ENCODE measurements at places on chromosomes 7 and 10.

- DNase-seq = peak; percentile 48
Observed at GRCh38 chr10:100656454-100656853, 88.9 kb upstream of the PAX2 start.

GRCh38 chr10:70457759-70458305, 16.4 kb upstream of the NODAL start:
- DNase-seq = no peak

DNA sequence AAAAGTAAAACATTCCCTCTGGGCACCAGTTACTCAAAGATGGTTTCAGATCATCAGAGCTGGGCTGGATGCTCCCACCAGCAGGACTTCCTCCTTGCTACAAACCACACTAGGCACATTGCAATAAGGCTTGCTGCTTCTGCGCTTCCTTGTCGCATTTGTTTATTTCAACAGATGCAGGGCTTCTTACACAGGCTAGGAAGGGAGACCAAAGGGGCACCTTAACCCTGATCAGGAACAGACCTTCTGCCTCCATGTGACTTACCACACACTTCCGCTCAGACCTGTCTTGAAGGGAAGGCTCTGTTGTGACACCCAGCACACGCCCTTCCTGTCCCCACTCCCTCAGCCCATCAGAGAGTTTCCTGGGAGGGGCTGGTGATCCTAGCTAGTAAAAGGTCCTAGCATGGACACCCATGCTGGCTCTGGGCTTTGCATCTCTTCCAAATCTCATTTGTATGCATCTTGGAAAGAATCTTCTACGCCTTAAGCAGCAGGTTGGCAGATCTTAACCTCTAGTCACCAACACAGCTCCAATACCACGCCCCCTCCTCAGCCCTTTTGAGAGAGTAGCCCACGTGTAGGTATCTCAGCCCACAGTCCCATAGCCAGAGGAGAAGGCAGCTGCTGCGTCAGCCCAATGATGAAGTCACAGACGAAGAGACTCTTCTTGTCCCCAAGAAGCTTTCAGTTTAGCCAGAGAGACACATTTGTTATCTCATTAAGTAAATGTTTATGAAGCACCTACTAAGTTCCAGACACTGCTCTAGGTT, 47.1 kb upstream of the SVIL start:
- DNase-seq = peak; percentile 62

DNA sequence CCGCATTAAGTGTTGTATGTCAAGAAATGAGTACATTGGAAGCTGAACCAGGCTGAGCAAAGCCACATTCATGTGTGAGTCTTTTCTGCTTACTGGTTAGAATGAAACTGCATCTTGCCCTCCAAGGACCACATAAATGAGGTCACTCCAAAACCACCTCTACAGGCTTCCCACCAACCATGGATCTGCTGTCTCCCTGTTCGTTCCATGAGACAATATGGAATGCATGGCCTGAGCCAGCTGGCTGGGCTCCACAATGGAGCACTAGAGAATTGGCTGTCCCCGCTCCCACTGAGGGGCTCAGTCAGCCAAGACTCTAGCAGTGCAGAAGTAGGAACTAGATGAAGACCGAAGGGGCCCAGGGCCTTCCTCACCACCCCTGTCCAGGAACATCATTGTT, 120.8 kb downstream of the TNS3 start:
- no peak for DNase-seq

DNA sequence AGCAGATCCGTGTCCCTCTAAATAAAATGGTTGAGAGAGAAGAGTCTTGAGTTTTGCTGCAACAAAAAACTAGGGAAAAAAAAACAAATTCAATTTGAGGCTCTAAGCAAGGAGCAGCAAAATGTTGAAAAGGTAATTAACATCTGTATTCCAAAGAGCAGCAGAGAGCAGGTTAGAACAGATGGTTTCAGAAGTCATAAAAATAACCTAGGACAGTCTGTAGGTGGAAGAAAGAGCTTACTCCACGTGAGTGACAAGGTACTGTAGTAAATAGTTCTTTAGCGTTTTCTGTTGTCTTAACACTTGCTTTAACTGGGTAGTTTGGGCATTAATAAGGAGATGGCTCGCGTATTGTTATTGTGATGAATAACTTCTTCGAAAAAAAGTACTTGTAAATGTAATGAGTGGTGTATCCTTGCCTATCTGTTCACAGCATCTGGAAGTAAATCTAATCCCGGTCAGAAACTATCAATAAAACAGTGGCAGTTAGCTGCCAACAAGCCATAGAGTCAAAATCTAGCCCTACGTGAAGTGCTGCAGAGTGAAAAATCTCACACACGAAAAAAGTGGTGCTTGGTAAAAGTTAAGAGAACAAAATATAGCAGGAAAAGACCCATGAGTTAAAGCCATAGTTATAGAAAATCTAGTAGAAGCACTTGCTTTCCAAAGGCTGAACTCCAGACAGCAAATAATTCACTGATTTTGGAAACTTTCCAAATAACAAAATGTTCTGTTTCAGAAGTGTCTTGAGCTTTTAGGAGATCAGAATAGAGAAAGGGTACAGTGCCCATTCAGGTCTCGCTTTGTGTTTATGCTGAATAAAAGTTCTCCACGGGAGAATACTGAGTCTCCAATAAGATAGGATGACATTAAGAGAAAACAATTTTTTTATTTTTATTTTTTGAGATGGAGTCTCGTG, 49.3 kb upstream of the PARD3 start:
- DNase-seq = no peak

DNA sequence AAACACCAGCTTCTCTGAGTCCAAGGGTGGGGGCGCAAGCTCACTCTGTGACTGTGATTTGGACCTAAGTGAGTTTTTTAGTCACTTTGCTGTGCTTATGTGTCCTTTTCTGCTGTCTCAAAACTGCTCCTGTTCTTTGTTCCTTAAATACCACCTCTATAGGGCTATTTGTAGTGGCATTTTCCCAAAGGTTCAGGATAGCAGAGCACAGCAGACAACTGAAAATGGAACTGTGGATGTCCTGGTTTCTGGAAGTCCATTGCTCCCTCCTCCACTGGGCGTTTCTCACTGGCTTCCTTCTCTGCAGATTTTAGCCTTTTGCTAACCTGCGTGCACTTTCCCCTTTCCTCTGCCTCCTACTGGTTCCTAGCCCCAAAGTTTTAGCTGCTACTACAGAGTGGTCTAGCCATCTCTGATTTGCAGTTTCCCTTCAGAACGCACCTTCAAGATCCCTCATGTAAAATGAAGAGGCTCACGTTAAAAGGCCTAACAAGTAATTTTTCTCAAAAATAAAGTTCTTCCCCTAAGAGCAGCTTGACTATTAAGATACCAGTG, 25.6 kb downstream of the BLVRA start:
- no peak for DNase-seq

DNA sequence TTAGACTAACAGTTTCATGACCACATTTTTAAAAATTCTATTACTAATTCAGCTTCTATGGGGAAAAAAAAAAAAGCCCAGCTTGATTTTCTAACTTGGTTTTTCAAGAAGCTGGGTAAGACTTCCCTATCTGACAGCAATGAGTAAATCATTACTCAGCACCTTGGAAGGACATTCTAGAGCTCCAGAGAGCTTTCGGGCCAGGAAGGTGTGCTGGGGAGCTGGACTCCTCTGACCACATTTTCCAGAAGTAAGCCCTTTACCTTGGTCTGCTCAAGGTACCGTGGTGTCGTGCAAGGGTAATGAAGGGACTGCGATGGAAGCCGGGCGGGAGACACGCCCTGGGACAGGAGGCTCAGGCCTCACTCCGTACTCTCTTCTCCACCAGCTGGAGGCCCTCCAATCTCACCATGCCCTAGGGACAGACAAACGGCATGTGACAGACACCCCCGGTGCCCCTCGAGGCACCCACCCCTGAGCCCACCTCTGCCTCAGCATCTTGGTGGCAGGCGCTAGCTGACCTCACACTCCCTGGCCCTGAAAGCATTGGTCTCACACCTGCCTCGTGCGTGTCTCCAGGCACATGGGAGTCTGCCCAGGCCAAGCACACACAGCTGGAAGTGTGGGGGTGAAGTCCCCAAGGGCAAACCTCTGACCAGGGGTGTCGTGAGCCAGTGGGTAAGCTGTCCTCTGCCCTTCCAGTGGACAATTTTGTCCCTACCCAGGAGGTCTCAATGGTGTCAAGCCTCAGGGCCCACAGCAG, 152.1 kb downstream of the OAT start:
- DNase-seq = no peak
